ENCODE measurements at places on chromosomes 3 and 15.

GRCh38 chr3:33732394-33732793, 14.3 kb upstream of the CLASP2 start:
- no peak for DNase-seq

- DNase-seq = no peak
Measured at GRCh38 chr15:95990833-95991232, 339.7 kb upstream of the NR2F2 start.

- no peak for DNase-seq
Measured at GRCh38 chr3:132625613-132626012, 28.5 kb downstream of the ACKR4 start.

DNA sequence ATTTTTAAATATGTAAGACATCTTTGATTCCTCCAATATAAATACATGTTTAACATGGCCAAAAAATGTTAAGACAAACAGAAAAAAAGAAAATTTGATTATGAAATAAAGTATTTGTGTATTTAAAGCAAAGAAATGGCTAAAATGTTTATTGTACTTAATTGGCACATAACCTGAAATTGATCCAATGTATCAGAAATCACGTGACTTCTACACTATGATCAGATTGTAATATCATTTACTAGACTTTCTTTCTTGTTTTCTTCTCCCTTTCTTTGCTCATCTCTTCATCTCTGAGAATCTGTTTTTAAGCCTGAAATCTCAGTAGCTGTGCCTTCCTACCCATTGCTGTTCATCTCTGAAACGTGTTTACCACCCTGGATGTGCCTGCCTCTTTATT, 420.3 kb downstream of the RSL24D1 start:
- DNase-seq = no peak

Measured in stimulated activated CD4-positive, alpha-beta T cell treated with anti-CD3 and anti-CD28 coated beads, Interleukin-1b, Interleukin-23, amount 100 ng/mL, for 24 hours (primary cell).